Pancreas (tissue), 10 donors: ENCODE measurements at places on chromosomes 7 and 10.

GRCh38 chr7:129750501-129750900 lies 139.0 kb downstream of the NRF1 start:
- DNase-seq: no peak

DNA sequence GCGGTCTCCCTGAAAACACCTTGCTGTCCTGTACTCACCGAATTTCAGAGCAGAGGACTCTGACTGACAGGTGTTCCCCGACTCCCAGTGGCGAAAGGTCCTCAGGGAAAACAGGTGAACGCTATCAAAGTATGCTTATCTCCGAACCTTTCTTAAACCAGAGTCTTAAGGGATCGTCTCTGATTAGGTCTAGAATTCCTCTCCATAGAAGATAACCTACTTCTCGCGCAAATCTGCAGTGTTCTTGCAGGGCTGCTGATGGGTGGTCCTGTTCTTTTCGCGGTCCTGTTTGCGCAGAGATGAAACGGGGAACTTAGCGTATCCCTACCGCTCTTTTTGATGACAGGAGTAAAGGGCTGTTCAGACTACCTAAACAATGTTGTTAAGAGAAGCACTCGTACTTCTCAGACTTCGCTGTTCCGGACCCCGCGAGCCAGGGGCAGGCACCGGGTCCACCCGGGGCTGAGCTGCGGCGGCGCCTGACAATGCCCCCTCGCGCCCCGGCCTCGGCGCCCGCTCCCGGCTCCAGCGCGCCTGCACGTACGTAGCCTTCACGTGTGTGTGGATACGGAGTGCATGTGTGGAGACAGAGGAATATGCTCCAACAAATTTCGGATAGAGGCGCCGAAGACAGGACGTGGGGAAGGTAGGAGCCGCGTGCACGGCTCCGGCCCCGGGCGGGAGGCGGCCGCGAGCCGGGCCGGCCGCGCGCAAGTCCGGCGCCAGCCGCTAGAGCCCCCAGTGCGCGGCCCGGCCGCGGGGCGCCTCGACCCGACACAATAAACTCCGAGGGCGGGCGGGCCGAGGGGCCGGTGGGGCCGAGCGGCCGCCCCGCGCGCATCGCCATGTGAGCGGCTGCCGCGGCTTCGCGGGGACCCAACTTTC lies 766 bp upstream of the ZMYND11 start:
- DNase-seq: peak; percentile 81

DNA sequence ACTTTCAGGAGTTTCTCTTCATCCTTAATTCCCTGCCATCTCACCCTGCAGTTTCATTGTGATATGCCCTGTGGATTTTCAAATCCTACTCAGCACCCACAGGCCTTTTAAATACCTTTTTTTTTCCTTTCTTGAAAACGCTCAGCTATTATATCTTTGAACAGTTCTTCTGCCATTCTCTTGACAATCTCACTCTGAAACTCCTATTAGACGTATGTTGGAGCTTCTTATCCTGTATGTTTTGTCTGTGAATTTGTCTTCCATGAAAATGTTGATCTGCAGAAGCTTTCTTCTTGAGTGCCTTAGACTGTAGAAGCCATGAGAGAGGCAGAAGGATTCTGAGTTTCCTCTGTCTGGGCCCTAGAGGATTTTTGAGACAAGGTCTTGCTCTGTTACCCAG lies 18.9 kb upstream of the YAE1 start:
- DNase-seq: no peak

DNA sequence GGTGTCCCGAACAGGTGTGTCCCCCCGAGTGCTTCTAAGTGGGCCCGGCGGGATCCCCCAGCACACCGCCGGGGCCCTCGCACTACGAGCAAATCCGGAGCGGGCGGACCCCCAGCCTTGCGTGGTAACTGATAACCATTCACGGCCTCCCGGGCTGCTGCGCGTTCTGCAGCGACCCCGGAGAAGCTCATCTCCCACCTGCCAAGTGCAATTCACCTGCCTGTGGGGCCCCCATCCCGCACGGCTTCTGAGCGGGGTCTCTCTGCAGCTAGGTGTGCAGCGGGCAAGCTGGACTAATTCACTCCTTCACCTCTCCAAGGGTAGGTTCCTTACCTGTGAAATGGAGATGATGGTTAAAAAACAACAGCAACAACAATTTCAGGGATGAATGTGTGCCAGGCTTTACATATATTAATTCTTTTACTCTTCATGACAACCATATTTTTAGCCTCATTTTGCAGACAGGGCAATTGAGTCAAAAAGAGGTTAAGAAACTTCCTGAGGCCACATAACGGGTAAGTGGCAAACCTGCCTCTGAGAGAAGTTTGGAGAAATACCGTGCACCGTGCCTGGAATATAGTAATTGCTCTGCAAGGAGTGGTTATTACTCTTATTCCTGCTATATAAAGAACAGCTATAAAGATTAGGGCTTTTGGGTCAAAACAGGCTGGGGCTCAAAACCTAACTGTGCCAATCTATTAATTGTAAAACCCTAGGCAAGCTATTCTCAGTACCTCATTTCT lies 652 bp upstream of the PODXL start:
- DNase-seq: peak; percentile 70

- DNase-seq: no peak
Measured at GRCh38 chr7:149423449-149424110, 37.3 kb downstream of the ZNF777 start.

GRCh38 chr10:132536241-132536876 lies 1.2 kb upstream of the INPP5A start:
- peak; percentile 76 for DNase-seq
